ENCODE measurements at places on chromosomes 1 and 21. TPM values are rescaled to one million over a fixed set of nuclear protein-coding genes. Genes with fewer than 3 reads are reported as not detected.

DNA sequence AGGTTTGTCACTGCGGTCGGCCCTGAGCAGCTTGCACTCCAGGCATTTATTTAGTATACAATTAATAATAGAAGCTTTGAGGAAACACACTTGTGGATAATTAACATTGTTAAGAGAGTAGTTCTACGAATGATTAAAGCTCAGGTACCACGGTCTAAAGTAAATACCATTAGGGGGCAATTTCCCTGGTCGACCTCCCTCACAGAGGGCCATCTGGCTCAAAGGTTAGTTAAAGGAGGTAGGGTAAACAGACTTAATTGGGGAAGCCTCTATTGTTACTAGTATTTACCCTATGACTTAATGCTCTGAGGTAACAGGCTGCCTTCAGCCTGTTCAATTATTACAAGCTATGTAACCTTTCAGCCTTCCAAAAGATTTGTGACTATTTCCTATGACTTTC lies 122.3 kb upstream of the SLC44A3 start:
- no peak for DNase-seq

- DNase-seq: no peak
These were observed 181.4 kb upstream of the LHX8 start for GRCh38 chr1:74952786-74953185.

- DNase-seq: no peak
These were observed 129.3 kb downstream of the CNIH3 start for GRCh38 chr1:224745394-224745793.

GRCh38 chr1:216387782-216388181 lies 35.5 kb downstream of the USH2A start:
- DNase-seq: no peak

PGLYRP3 gene
- 2.4 TPM for total RNA-seq

DNA sequence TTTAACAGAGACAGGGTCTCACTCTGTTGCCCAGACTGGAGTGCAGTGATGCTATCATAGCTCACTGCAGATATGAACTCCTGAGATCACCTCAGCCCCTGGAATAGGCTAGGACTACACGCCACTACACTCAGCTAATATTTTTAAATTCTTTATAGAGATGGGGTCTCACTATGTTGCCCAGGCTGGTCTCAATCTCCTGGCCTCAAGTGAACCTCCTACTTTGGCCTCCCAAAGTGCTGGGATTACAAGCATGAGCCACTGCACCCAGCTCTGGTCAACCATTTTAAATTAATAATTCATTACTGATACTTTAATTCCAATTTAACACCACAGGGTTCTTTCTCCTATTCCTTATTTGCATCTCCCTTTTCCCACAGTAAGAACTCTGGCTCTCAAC lies 18.5 kb upstream of the EPS15 start:
- no peak for DNase-seq

GPR25 gene
- not detected for total RNA-seq

MRPS15 gene
- total RNA-seq: 28.3 TPM
